Activated naive CD4-positive, alpha-beta T cell treated with anti-CD3 and anti-CD28 coated beads for 36 hours (primary cell): ENCODE measurements at places on chromosomes 4 and X. TPM values are rescaled to one million over a fixed set of nuclear protein-coding genes. Genes with fewer than 3 reads are reported as not detected.

DNA sequence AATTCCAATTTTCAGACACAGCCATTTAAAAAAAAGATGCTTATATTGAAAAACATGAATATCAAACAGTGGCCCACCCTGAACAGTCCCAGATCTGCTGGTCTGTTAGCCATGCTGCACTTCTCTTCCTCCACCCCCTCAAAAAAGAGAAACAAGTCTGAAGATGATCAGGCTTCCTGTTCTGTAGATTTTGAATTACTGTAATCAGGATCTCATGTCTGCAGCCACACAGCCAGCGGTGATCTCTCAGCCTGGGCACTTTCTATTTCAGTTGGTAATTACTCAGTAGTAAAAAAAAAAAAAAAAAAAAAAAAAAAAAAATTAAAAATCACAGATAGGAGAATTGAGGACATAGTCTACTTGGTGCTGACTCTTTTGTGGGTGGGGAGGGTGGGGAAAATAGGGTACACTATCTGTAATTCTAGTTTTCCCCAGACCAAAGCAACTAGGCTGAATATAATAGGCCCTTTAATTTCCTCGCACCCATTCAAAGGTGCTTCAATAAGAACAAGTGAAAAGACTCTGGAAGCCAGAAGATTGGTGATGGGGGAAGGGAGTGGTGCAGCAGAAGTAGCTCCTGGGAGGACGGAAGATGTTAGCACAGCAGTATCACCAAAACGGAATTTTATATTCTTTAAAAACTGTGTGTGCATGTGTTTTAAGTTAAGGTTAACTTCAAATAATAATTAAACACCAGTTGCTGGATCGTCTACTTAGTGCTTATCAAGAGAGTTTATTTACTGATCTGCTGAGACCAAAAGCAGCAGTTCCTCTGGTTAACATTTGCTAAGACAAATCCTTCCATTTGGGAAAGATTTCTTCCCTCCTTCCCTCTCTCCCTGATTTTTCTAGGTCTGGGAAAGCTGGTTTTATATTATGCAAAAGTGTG lies 47.0 kb downstream of the SPRY1 start:
- no peaks in the 10 kb centered on the region for H3K36me3 ChIP-seq
- H3K27ac ChIP-seq: peak overlapping the region; percentile 74
- peaks cover 2% of the 10 kb centered on the region for H3K27me3 ChIP-seq
- H3K4me1 ChIP-seq: peaks cover 16% of the 10 kb centered on the region
- peak; percentile 65 for DNase-seq

DNA sequence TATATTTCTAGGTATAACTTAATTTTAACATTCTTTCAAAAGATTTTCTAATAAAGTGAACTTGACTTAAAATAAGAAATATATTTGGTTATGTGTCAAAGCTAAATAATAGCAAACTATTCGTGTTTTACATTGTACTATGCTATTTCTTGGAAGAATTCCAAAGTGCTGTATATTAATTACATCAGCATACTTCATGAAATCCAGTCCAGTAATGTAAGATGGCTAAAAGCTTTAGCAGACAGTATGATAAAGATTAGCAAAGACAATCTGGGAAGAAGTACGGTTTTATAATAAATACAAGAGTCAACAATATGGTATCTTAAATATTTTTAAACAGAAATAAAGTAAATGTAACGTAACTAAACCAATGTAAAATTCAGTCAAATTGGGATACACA lies 125.7 kb downstream of the FSTL5 start:
- H3K36me3 ChIP-seq: no peaks in the 10 kb centered on the region
- no peaks in the 10 kb centered on the region for H3K27me3 ChIP-seq
- no peak overlapping the region for H3K4me3 ChIP-seq
- H3K4me1 ChIP-seq: no peaks in the 10 kb centered on the region

DNA sequence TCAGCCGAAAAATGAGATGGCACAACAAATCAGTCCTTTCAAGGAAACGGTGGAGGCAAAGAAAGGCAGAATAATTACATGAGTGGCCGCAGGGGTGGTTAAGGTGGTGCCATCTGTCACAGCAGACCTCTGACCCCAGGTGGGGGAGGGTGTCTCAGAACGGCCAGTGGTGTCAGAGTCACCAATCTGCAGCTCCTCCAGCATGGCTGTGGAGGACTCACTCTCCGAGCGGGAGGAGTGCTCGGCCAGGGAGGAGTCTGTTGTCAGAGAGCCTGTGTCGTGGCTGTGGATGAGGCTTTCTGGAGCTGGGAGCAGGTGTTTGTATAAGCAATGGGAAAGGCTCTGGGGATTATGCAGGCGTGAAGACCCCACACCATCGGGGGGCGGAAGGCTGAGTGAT lies 130.3 kb upstream of the PDLIM3 start:
- peaks cover 7% of the 10 kb centered on the region for H3K27me3 ChIP-seq
- no peak overlapping the region for H3K27ac ChIP-seq
- no peaks in the 10 kb centered on the region for H3K36me3 ChIP-seq
- no peak overlapping the region for H3K4me3 ChIP-seq

GRCh38 chr4:111778543-111778942 lies 366.7 kb upstream of the FAM241A start:
- no peak overlapping the region for H3K4me3 ChIP-seq
- no peak for DNase-seq
- no peak overlapping the region for H3K27ac ChIP-seq
- no peaks in the 10 kb centered on the region for H3K4me1 ChIP-seq

GRCh38 chr4:110653321-110654253 lies 30.7 kb upstream of the PITX2 start:
- H3K4me1 ChIP-seq: no peaks in the 10 kb centered on the region
- H3K27me3 ChIP-seq: peaks cover 10% of the 10 kb centered on the region
- no peak overlapping the region for H3K4me3 ChIP-seq
- H3K36me3 ChIP-seq: no peaks in the 10 kb centered on the region

DNA sequence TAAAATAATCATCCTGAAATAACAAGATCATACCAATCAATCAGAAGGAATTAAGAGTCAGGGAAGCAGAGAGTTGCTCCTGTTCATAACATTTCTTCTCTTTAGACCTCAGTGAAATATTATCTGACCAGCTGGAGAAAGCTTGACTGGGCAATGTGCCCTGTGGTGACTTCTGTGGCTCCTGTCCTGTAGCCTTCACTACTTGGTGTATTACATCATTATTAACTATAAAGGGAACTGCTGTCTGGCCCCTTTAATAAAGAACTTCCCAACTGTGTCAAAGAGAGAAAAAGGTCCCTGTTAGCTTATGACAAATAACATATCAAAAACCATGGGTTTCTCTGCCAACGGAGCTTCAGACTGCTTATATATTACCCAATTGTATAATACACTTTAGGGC lies 18.0 kb downstream of the OPHN1 start:
- peaks cover 3% of the 10 kb centered on the region for H3K27me3 ChIP-seq
- no peaks in the 10 kb centered on the region for H3K36me3 ChIP-seq
- DNase-seq: no peak

DNA sequence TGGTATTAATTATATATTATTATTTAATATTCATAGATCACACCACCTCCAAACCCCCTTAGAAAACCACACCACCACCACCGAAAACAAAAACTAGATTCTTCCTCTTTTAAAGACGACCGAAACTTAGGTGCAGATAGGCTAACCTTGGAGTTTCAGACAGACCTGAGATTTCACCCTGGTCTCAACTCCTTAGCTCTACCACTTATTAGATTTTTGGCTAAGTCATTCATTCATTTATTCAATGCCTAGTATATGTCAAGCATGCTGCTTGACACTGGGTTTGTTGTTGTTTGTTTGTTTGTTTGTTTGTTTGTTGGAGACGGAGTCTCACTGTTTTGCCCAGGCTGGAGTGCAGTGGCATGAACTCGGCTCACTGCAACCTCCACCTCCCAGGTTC lies 9.5 kb upstream of the BMP2K start:
- H3K27ac ChIP-seq: no peak overlapping the region
- H3K4me3 ChIP-seq: no peak overlapping the region
- H3K27me3 ChIP-seq: no peaks in the 10 kb centered on the region
- no peaks in the 10 kb centered on the region for H3K36me3 ChIP-seq
- no peak for DNase-seq

- no peak for DNase-seq
- H3K4me1 ChIP-seq: peaks cover 21% of the 10 kb centered on the region
- H3K27me3 ChIP-seq: no peaks in the 10 kb centered on the region
- no peaks in the 10 kb centered on the region for H3K36me3 ChIP-seq
Observed at GRCh38 chr4:143362349-143363046, 25.8 kb downstream of the GAB1 start.

DNA sequence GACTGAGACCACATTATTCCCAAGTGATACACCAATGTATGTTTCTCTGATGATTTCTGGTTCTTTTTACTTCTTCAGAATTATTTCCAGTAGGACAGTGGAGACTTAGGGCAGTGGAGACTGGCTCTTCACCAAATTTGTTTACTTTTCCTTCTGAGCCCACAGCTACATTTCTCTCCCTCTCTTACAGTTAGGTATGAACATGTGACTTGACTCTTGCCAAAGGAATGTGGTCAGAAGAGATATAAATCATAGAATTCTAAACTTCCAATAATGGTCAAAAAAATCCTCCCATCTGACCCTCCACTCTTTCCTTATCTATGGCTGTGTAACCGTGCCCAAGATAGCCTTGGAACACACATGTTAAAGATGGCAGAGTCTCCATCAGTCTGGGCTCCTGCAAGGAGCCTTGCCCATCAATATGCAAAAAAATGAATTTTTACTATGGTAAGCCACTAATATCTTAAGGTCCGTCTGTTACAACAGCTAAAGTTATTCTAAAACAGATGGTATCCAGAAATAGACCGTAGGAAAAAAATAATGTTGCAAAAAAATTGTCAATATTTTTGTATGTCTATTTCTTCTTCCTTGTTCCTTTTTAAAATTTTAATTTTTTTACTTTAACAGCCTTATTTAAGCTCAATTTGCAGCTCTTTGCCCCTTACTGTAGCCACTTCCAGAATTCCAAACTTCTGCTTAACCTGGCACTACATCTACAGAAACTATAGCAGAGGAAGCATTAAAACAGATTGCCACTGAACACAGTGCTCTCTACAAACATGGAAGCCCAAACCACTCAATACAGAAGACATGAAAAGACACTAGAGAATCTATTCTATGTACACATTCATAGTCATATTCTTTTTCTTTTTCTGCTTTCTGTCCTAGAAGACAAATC lies 260.7 kb downstream of the COL25A1 start:
- no peak for DNase-seq
- H3K36me3 ChIP-seq: no peaks in the 10 kb centered on the region
- H3K27ac ChIP-seq: no peak overlapping the region
- no peaks in the 10 kb centered on the region for H3K27me3 ChIP-seq
- H3K4me1 ChIP-seq: peaks cover 4% of the 10 kb centered on the region

GRCh38 chr4:57763070-57763469 lies 652.9 kb upstream of the IGFBP7 start:
- H3K27ac ChIP-seq: no peak overlapping the region
- no peaks in the 10 kb centered on the region for H3K36me3 ChIP-seq
- no peak for DNase-seq
- H3K4me3 ChIP-seq: no peak overlapping the region
- no peaks in the 10 kb centered on the region for H3K27me3 ChIP-seq
- no peaks in the 10 kb centered on the region for H3K4me1 ChIP-seq

- no peak overlapping the region for H3K27ac ChIP-seq
- no peaks in the 10 kb centered on the region for H3K36me3 ChIP-seq
- DNase-seq: no peak
- no peak overlapping the region for H3K4me3 ChIP-seq
- H3K4me1 ChIP-seq: no peaks in the 10 kb centered on the region
Observed at GRCh38 chr4:100366213-100366612, 151.6 kb downstream of the EMCN start.

DNA sequence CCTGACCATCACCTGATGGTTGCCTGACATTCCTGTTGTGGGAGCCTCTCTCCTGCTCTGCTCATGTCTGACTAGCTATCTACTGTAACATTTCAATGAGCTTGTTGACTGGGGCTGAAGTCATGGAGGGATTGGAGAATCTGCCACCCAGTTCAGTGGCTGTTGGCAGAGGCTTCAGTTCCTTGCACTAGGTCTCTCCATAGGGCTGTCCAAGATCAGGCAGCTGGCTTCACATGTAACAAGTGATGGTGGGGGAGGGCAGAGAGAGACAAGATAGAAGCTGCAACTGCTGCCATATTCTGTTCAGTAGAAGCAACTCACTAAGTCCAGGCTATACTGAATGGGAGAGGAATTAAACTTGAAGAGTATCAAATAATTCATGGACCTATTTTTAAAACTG lies 14.1 kb upstream of the CCNI start:
- H3K27ac ChIP-seq: no peak overlapping the region
- peaks cover 1% of the 10 kb centered on the region for H3K36me3 ChIP-seq
- no peak for DNase-seq
- H3K4me3 ChIP-seq: no peak overlapping the region
- H3K4me1 ChIP-seq: peaks cover 3% of the 10 kb centered on the region
- no peaks in the 10 kb centered on the region for H3K27me3 ChIP-seq

DNA sequence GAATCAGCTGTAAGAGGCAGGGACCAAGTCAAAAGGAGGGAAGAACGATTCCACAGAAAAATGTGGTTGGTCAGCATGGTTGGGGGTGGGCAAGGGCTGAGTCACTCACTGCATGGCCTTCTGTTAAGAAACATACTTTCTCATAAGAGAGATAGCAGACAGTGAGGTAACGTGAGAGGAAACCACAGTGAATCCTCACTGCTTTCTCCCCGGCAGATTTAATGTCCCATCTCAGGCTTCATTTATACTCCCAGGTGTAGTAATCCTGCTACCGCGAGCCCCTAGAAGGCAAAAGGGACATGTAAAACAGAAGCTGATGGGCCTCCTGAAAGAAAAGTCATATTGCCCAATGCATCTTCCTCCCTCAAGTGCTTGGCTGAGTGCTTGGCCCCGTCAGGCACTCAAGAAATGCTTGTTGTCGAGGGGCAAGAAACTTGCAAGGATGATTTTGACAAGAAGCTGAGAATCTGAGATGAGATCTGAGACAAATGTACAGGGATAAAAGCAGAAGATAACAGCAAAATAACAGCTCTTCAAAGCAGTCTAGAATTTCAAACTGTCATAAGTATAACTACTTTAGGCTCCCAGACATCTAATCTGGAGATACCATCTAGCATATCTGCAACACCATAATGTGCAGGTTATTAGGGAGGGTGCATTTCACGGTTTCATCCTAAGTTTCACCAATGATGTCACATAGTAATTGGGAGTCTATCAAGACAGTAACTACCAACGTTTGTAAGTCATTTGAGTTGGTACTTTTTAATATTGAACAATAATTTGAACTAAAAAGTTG lies 40.2 kb downstream of the SH3KBP1 start:
- H3K27me3 ChIP-seq: no peaks in the 10 kb centered on the region
- no peaks in the 10 kb centered on the region for H3K36me3 ChIP-seq
- H3K4me3 ChIP-seq: peak overlapping the region; percentile 20
- H3K27ac ChIP-seq: peak overlapping the region; percentile 73
- DNase-seq: peak; percentile 33
- peaks cover 56% of the 10 kb centered on the region for H3K4me1 ChIP-seq

DNA sequence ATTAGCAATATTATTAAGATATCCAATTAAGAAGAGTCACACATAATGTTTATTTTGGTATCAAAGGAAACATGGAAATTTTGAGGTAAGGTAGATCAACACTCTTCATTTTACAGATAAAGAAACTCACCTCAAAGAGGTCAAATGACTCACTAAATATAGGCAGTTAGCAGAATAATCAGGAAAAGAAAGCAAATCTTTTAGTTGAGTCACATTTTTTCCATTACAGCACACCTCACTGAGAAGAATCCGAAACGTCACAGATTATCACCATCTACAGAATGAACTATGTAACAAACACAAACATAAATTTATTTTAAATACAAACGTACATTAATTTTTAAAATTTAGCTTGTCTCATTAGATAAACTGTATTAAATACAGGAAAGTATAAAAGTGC lies 70.1 kb downstream of the TMEM47 start:
- no peaks in the 10 kb centered on the region for H3K4me1 ChIP-seq
- no peak for DNase-seq
- no peak overlapping the region for H3K4me3 ChIP-seq
- no peaks in the 10 kb centered on the region for H3K36me3 ChIP-seq

ENPP6 gene
- total RNA-seq: not detected

NDNF gene
- not detected for total RNA-seq

HS3ST1 gene
- total RNA-seq: not detected

CFI gene
- not detected for total RNA-seq

FGF5 gene
- not detected for total RNA-seq

SLC6A8 gene
- total RNA-seq: 0.32 TPM
